ENCODE measurements at places on chromosomes 12 and 14. TPM values are rescaled to one million over a fixed set of nuclear protein-coding genes. Genes with fewer than 3 reads are reported as not detected.
A peak's percentile ranks its signal among the peaks of the same experiment; 100 is the strongest.

- no peak for DNase-seq
These were observed 353.0 kb downstream of the CCDC91 start for GRCh38 chr12:28543021-28543890.

The RIN3 gene
- total RNA-seq = 11.0 TPM

- no peak for DNase-seq
These were observed 40.6 kb downstream of the ACTN1 start for GRCh38 chr14:68938271-68939150.

- DNase-seq = no peak
These were observed 9.0 kb downstream of the FRMD6 start for GRCh38 chr14:51660741-51661140.

DNA sequence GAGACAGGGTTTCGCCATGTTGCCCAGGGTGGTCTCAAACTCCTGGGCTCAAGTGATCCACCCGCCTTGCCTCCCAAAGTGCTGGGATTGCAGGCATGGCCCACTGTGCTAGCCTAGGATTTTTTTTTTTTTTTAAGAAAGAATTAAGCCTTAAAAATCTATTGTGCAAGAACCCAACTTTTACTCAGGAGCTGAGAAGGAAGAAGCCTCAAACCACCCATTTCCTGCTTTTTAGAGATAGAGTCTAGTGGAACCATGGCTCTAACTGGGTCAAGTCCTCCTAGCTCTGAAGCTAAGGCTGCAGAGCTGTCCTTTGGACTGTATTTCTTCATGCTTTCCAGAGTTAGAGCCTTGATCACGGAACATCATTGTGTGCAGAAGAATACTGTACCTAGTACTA is 1.3 kb upstream of the TSFM start:
- no peak for DNase-seq

- no peak for DNase-seq
These were observed 28.9 kb downstream of the PNN start for GRCh38 chr14:39203659-39204606.

The ADAMTS20 gene
- not detected for total RNA-seq

DNA sequence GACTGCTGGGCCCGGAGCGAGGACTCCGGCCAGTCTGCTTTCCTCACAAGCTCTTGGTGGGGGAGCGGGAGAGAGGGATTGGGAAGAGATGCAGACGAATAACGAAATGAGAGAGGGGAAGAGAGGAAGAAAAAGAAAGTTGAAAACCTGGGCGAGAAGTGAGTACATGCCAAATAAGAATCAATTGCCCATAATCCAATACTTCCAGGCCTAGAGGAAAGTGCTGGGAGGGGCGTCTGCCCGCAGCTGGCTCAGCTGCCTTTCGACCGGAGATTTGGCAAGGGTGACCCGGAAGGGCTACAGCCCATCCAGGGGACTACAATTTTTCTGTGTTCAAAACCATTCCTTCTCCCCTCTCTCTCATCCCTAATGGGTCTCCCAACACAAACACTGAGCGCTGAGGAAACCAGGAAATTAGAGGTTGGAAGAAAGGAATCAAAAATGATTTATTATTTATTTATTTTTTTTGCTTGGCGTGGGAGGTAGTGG is 4.9 kb downstream of the NKX2-1 start:
- DNase-seq = no peak

The TAS2R46 gene
- total RNA-seq = not detected

GRCh38 chr12:12384571-12385340 is 27.9 kb downstream of the BORCS5 start:
- DNase-seq = no peak

- no peak for DNase-seq
These were observed 72.8 kb upstream of the NPAS3 start for GRCh38 chr14:32865827-32866376.

- no peak for DNase-seq
These were observed 228.0 kb downstream of the MON2 start for GRCh38 chr12:62694632-62695031.

The PPM1H gene
- 6.5 TPM for total RNA-seq

The NUDT4 gene
- 410 TPM for total RNA-seq

The DPF3 gene
- total RNA-seq = 25.0 TPM

GRCh38 chr14:50726372-50727107 is 58.4 kb upstream of the SAV1 start:
- DNase-seq = no peak

The TBPL2 gene
- not detected for total RNA-seq

DNA sequence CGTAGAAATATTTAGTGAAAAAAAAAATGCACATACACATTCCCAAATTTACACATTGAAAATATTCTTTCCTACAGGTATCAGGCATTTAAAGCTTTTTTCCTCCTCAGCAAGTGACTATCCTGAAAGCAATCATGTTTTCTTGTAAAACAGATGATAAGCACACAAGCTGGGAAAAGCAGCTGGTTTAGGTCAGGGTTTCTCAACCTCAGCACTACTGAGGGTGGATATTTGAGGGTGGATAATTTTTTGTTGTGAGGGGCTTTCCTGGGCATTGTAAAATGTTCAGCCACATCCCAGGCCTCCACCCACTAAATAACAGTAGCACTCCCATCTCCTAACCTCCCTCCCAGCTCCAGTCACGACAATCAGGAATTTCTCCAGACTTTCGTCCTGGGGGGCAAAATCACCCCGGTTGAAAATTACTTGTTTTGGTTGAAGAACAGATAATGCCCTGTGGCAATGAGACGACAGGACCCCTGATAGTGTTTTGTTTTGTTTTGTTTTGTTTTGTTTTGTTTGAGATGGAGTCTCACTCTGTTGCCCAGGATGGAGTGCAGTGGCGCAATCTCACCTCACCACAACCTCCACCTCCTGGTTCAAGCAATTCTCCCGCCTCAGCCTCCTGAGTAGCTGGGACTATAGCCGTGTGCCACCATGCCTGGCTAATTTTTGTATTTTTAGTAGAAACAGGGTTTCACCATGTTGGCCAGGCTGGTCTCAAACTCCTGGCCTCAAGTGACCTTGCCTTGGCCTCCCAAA is 15.0 kb upstream of the NT5DC3 start:
- no peak for DNase-seq

DNA sequence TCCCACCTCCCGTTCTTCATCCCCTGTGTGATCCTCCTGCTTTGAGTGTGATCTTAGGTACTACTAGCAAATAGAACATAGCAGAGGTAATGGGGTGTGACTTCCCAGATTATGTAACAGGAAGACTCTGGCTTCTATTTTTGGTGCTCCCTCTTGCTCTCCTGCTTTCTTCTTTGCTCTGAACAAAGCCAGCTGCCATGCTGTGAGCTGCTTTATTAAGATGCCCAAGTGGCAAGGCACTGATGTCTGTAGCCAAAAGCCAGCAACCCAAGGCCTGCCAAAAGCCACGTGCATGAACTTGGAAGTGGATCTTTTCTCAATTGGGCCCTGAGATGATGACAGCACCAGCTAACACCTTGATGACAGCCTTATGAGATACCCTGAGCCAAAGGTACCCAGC is 5.8 kb upstream of the MFAP5 start:
- no peak for DNase-seq

DNA sequence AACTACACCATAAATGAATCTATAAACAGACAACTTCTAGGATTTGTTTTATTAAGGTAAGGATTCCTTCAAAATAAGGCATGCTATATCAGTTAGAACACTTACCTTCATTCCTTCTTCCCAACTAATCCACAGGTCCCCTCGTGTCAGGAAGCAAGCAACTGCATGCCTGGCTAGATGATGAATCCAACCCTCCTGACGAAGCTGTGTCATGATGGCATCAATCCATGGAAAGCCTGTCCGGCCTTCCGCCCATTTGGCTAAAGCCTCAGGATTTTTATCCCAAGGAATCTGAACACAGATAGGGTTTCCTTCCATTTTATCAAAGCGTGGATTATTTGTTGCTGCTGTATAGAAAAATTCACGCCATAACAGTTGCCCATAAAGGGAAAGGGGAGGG is 12.5 kb upstream of the MTERF2 start:
- no peak for DNase-seq

DNA sequence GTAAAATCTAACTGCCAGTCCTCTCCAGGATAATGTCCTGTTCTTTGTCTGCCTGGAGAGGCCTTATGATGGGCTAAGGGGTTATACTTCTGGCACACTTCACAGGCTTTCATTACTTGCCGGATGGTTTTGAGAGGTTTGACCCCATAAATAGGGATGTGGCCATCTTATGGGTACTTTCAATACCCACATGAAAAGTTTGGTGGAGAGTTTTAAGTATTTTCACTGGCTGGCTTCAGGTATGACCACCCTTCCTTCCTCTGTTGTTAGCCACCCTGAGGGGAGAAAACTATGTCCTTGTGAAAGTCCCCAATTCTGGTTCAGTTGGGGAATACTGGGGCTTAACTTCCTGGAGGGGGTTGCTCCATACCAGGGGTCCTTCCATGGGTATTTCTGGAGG is 54.8 kb downstream of the ASCL4 start:
- no peak for DNase-seq

- DNase-seq = no peak
These were observed 17.4 kb upstream of the B4GALNT3 start for GRCh38 chr12:442235-442884.

DNA sequence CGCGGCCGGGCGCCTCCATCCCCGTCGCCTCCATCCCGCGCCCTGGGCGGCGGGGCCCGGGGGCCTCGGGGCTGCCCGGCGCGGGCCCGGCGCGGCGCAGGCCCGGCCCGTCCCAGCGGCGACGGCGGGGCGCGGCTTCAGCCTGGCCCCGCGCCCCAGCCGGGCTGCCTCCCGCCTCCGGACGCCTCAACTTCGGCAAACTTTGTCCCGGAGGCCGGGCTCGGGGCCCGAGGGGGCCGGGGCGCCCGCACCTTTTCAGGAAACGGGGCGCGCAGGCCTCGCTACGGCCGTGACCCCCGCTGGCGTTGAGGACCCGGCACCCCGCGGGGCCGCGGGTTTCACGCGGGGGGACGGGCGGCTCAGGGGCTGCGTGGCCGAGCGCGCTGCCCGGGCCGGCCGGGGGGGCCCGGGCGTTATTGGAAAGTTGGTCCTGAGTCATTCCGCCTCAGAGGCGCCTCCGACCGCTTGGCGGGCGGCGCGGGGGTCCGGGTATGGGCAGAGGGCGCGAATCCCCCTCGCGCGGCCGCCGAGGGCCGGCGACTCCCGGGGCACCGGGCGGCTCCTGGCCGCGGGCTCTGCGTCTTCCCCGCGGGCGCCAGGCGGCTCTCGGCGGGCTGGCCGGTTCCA is 575 bp downstream of the TRAF3 start:
- DNase-seq = no peak

GRCh38 chr14:28695109-28695508 is 71.5 kb upstream of the FOXG1 start:
- no peak for DNase-seq

DNA sequence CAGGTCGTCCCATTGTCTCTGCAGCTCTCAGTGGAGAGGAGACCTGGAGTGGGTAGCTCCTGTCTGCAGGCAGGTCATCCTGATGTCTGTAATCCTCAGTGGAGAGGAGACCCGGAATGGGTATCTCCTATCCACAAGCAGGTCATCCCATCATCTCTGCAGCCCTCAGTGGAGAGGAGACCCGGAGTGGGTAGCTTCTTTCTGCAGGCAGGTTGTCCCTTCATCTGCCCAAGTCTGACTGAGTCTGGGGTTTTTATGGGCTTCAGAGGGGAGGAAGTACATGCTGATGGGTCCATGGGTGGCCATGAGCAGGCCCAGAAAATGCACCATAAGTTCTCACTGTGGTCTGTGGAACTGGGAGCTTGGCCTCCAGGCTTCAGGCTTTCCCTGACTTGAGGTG is 28.9 kb upstream of the PAPLN start:
- DNase-seq = no peak

The KIF21A gene
- total RNA-seq = 52.6 TPM

DNA sequence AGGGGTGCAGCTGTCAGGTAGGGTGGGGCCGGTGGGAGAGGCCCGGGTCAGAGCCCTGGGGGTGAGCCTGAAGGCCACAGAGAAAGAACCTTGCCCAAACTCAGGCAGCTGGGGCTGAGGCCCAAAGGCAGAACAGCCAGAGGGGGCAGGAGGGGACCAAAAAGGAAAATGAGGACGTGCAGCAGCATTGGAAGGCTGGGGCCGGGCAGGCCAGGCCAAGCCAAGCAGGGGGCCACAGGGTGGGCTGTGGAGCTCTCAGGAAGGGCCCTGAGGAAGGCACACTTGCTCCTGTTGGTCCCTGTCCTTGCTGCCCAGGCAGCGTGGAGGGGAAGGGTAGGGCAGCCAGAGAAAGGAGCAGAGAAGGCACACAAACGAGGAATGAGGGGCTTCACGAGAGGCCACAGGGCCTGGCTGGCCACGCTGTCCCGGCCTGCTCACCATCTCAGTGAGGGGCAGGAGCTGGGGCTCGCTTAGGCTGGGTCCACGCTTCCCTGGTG is 10.5 kb downstream of the MMP14 start:
- DNase-seq = no peak

The ADAM21 gene
- total RNA-seq = 0.48 TPM

The CD69 gene
- total RNA-seq = 0.40 TPM

The EMC9 gene
- total RNA-seq = 14.4 TPM

DNA sequence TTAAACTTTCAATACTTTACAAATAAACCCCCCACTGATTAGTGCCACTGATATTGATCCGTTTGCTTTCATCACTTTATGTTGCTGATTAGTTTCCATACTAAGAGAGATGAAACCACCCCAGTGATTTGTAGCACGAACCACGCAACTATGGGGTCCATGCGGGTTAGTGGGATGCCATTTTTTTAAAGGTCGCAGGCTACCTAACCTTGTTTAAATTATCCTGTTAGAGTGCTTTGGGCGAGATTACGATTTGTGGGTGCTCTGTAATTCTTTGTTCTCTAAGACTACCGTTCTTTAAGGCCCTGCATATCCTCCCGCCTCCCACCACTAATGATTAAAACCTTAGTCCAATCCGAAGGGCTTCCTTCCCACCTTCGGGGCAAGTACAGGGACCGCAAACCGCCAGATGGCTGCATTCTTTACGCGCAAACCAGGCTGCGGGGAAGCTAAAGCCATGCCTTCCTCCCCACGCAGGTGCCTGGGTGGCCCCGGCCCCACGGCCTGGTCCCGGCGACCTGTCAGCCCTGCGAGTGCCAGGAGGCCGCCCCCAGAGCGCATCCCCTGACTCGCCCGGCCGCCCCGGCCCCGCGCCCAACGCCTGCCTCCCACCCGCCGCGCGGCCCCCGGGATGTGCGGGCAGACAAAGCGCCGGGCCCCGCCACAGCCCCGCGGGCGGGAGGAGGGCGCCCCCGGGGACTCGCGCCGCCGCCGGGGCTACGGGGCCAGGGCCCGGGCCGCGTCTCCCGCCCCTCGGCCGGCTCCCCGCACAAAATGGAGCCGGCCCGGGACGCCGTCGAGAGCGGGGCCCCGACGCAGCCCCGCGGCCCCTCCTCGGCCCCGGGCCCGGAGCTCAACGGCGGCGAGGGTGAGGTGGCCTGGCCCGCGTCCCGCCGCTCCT is 759 bp downstream of the NFYB start:
- peak; percentile 58 for DNase-seq

All from Right ventricle myocardium superior (tissue), 1 donor.